Skeletal muscle cell (primary cell): ENCODE measurements at places on chromosomes 3 and 15.

GRCh38 chr15:75867449-75867848, 24.2 kb downstream of the UBE2Q2 start:
- no peak for DNase-seq

DNA sequence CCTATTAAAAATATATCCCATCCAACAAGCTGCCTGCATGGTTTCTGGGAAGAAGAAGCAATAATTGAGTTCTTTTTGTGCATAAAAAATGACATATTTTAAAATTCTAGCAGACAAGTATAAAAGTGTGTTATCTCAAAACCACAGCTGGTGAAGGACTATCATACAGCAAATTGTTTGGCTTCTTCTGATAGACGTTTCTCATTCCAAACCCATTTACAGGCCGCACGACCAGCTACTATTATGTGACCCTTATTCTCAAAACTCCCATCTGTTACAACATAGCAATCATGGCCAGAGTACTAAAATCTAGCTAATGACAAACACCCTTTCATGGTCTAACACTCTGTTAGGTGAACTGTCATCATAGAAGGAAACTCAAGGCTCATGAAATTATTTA, 21.7 kb downstream of the ETFA start:
- DNase-seq, result no peak

DNA sequence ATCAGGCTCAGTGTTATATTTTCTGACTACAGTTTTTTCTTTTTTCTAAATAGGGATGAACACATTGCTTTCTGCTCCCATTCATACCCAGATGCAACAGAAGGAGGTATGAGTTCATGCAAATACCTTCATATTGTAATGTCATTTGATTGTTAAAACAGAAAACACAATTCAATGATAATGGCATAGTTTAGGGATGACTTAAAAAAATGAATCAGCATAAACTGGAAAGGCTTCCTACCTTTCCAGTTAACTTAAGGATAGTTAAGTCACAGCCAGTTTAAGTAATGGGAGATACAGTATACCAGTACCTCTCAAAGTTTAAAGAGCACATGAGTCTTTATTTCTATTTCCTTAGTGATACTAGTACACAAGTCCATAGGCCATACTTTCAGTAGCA, 24.9 kb downstream of the KNL1 start:
- no peak for DNase-seq

DNA sequence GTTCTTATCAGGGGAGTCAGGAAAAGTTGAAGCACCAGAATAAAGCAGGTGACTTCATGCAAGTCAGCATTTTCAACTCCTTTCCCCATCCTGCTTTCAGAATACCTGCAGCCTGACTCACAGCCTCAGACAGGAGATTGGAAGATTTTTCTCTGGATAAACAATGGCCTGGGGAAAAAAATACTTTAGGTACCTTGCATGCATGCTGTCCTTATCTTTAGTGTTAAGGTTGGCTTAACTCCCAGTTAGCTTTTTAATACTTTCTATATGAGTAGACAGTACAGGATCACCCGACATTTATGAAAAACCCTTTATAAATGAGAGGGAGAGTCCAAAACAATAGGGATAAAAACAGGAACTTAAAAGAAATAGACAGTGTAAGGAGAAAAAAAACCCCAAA, 53.6 kb downstream of the PAK2 start:
- peak; percentile 31 for DNase-seq

- DNase-seq, result no peak
These were observed 920.7 kb upstream of the NR2F2 start for GRCh38 chr15:95409626-95410310.

DNA sequence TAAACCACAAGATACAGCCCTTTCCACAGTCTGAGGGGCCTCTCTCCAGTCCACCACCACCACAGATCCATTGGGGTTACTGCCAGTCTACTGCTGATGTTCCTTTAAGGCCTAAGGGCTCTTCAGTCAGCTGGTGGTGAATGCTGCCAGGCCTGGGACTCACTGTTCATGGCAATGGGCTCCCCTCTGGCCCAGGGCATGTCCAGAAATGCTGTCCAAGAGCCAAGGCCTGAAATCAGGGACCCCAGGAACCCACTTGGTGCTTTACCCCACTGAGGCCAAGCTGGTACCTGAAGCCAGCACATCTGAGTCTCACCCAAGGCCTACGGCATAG, 128.6 kb upstream of the CBLB start:
- no peak for DNase-seq

DNA sequence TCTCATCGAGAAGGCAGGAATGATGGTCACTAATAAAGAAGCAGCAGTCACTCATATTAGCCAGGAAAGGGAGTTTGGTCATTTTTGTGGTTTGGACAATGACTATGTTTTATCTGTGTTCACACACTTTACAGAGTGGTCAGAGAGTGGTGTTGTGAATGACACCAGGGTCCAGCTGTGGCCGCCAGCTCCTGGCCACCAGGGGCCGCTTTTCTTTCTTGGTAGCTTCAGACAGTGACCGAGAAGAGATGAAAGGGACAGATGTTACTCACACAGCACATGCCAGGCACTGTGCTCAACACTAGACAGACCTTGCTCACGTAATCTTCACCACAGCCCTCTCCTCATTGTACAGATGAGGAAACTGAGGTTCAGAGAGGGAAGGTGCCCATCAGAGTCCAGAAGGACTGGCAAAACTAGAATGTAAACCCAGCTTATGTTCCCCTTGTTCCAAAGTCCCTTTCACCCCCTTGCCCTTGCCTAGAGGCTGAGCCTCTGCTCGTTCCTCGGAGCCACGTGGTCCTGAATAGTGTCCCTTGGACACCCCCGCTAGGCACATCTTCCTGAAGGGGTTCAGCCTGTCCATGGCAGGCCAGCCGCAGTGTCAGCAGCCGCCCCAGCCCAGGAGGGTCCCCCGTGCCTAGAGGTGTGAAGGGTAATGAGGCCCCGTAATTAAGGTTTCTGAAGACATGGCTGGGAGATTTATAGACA, 55.6 kb downstream of the CYP11A1 start:
- no peak for DNase-seq

- DNase-seq, result peak; percentile 67
These were observed 3.0 kb upstream of the TLE3 start for GRCh38 chr15:70100474-70101341.

DNA sequence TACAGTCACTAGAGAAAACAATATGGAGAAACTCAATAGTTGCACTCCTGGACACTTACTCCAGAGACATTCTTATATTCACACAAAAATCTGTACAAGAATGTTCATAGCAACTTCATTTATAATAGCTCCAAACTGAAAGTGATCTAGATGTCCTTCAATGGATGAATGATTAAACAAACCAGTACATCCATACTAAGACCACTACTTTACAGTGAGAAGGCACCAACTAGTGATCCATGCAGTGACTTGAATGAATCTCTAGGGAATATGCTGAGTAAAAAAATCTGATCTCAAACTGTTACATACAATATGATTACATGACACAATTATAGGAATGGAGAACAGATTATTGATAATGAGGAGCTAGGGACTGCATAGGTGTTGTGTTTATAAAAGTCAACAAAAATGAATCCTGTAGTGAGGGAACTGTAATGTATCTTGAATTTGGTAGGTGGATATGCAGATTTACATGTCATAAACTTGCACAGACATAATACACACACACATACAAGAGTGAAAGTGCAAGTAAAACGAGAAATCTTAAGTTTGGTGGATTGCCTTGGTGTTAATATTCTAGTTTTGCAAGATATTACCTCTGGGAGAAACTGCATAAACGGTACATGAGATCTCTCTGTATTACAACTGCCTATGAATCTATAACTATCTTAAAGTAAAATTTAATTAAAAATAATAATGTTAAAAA, 85.7 kb downstream of the SPATA16 start:
- DNase-seq, result no peak

GRCh38 chr3:175020101-175020500, 161.0 kb downstream of the NAALADL2 start:
- no peak for DNase-seq

DNA sequence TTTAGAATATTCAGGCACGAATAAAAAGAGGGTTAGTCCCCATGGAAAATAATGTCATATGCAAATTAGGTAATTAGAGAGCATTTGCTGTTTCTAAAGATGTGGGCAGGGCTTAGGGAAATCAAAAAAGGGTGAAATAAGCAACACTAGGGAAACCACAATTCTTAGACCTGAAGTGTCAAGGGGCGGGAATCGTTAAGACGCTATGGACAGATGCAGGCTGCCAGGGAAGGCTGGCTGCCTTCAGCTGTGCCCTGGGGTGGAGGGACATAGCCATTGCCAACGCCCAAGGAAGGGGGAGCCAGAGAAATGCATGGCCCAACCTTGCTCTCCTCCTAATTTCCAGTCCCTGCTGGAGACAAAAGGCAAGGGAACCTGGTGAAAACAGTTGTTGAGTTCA, 141.7 kb upstream of the PROK2 start:
- no peak for DNase-seq

GRCh38 chr3:38800511-38800910, 15.5 kb downstream of the SCN10A start:
- no peak for DNase-seq

GRCh38 chr3:9507586-9508578, 45.7 kb downstream of the LHFPL4 start:
- no peak for DNase-seq

DNA sequence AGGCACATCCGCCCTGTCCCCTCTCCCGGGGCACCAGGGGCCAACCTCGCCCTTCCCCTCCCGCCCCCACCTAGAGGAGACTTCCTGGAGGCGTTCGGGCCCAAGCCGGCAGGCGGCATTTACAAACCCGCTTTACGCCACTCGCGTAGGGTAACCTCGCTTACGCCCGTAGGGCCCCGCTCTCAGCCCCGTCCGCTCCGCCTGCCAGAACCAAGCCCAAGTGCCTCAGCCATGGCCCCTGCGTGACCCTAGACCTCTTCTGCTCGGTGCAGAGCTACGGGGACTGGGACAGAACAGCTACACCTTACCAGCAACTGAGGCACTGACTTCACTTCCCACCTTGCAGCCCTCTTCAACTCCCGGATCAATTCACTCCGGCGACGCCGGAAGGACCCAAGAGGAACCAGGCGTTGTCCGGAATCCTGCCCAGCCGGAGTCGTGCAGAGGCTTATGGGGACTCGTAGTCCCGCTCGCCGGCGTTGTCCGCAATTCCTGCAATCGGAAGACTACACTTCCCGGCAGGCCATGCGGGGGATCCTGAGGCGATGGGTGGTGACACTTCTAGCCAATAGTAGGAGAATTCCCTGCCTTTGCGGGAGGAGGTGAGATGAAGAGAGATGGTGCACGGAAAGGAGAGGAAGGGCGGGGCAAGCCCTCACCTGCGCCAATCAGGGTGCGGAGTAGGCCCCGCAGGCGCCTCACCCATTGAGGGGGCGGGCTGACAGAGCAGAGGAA, at the start of gene PDCD10:
Gene PDCD10 (minus strand): TSS at position 395 of the 735 bp plus-strand sequence. CDS start 14,735 bp downstream, outside the sequence.
- peak; percentile 96 for DNase-seq

GRCh38 chr3:25584011-25584789, 80.5 kb downstream of the TOP2B start:
- no peak for DNase-seq
